ENCODE measurements at places on chromosomes 1 and 21.

DNA sequence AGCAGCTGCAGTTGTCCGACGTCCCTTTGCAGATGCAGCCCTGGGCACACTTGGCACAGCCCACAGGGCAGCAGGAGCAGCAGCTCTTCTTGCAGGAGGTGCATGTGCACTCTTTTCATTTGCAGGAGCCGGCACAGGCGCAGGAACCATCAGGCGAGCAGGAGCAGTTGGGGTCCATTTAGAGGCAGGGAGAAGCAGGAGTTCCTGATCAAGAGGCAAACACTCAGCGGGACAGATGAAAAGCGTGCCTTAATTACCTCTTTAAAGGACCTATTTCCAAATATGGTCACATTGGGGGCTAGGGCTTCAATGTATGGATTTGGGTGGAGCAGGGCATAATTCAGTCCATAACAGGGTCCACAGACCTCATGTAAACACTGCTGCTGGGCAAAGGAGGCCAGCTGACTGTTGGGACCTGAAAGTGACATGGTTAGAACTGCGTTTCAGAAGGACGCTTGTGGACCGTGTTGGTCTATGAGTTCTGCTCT is 4.3 kb upstream of the CPLANE2 start:
- DNase-seq, result no peak

- no peak for DNase-seq
Observed at GRCh38 chr1:53376742-53377437, 49.0 kb upstream of the LRP8 start.

GRCh38 chr21:34881421-34881820 is 167.7 kb downstream of the RUNX1 start:
- DNase-seq, result no peak

GRCh38 chr1:208090388-208091301 is 153.5 kb downstream of the PLXNA2 start:
- no peak for DNase-seq

DNA sequence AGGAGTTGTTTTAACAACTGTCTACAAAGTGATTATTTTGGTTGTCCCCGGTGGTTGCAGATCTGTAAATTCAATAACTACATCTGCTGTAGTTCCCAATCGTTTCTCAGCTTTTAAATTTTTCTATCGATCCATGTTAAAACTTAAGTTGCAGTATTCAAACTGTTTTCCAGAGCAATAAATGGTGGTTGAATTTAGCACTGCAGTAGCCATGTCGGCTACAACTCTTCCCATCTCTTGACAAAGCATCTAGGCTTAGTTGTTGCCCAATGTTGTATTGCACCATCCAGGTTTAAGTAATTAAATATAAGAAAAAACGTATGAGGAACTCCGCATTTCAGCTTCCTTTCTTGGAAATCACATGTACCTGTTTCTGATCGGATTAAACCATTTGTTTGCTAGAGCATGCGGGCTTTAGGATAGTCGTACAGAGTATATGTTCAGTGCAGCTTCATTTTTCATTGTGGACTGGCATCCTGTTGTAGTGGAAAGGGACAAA is 996 bp downstream of the CNIH4 start:
- DNase-seq, result no peak

GRCh38 chr1:81899214-81899821 is 98.6 kb downstream of the ADGRL2 start:
- no peak for DNase-seq

DNA sequence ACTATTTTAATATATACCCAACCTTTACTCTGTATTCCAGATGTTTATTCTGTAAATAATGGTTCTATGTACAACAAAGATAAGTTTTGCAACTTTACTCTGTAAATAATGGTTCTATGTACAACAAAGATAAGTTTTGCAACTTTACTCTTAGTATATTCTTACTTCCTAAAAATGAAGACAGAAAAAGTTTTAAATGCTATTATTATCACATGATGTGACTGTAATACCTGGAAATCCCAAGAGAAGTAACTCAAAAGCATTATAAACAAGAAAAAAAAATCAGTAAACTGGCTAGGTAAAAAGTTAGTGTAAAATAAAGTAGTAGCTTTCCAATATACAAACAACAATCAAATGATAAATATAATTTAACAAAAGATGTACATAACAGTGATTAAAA is 18.5 kb upstream of the EXO1 start:
- DNase-seq, result no peak

GRCh38 chr1:155598842-155599331 is 11.1 kb upstream of the MSTO1 start:
- no peak for DNase-seq

DNA sequence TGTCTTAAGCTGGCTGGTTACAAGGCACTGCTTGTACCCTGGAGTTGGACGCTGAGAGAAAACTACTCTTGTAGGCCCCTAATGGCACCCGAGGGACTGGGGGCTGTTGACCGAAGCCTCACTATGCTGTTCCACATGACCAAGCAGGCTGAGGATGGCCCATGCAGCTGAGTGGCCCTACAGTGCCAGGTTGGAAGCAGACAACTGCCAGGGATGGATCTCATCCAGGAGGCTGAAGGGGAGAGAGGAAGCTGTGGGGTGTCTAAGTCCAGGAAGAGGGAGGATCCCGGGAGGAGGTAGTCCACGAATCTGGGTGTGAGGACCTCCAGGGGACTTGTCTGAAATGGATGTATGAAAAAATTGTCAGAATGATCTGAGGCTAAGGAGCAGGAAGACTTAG is 45.8 kb downstream of the FOXD2 start:
- no peak for DNase-seq

GRCh38 chr1:62012836-62013235 is 181.8 kb upstream of the L1TD1 start:
- DNase-seq, result no peak

DNA sequence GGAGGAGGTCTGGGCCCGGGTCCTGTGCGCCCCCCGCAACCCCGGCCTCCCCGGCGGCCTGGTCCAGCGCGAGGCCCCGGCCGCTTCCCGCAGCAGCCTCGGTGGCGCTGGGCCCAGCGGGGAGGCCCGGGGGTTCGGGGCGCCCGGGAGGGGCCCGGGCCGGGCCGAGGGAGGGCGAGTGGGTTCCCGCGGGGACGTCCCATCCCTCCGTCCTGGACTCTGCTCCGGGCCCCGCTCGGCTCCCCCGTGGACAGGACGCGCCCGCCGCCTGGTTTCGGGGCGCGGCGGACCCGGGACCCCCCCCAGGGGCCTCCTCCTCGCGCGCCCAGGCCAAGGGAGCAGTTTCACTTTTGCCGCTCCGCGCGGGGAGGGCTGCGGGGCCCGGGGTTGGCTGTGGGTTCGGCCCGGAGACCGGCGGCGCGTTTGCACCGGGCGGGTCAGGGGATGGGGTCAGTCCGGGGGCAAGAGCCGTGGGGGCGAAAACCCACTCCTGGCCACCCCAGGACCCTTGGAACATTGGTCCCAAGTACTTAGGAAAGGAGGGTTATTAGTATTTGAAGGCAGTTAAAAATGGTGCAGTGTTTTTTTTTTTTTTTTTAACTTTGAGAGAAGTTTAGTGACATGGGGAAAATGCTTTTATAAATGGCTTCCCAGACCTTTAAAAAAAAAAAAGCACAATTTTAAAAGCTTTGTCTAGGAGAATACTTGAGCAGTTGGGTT is 677 bp downstream of the AGPAT3 start:
- DNase-seq, result peak; percentile 39

GRCh38 chr1:30327370-30328099 is 395.9 kb downstream of the MATN1 start:
- DNase-seq, result no peak

- no peak for DNase-seq
Observed at GRCh38 chr1:194485432-194485831, 1299.0 kb upstream of the B3GALT2 start.

DNA sequence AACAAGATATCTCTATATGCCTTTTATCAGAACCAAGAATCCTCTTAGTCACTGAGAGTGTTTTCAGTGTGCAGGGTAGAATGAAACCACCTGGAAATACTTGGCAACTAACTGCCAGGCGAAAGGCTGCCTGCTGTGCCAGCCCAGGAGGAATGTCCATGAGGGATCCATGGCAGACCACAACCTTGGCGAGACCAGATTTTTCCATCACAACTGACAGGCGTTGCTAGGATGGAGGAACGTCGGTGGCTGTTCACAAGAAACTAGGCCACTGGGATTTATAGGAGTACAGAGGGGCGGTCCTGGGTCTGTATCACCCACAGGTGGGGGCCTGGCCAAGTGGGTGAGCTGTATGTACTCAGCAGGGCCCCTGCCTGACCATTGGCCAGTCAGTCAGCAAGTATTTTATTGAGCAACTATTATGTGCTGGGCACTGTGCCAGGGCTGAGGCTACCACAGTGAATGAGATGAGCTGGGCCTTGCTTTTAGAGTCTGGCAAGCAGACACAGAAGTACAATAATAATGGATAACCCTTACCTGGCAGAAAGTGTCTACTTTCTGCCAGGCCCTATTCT is 199.4 kb downstream of the FOXD2 start:
- no peak for DNase-seq

GRCh38 chr21:35095859-35096291 is 46.8 kb upstream of the RUNX1 start:
- no peak for DNase-seq

GRCh38 chr1:225875044-225875815 is 7.0 kb downstream of the TMEM63A start:
- DNase-seq, result no peak

GRCh38 chr1:98947071-98947470 is 57.6 kb downstream of the PLPPR5 start:
- DNase-seq, result no peak

DNA sequence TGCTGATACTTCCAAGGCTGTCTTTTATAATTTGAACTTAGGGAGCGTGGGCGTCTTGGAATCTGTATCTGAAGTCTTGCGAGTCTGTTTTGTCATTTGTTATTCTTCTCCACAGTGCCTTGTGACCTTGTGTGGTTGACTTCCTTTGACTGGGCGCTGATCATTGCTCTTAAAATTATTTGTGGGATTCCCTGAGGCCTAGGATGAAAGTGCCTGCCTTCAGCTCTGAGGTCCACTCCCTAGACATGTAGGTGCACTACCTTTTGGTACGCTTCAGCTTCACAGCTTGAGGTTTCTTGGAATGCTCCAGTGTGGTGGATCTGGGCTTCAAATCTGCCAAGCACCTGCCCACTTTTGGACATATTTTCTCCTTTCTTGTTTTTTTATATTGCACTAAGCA is 50.2 kb upstream of the IGSF5 start:
- no peak for DNase-seq

DNA sequence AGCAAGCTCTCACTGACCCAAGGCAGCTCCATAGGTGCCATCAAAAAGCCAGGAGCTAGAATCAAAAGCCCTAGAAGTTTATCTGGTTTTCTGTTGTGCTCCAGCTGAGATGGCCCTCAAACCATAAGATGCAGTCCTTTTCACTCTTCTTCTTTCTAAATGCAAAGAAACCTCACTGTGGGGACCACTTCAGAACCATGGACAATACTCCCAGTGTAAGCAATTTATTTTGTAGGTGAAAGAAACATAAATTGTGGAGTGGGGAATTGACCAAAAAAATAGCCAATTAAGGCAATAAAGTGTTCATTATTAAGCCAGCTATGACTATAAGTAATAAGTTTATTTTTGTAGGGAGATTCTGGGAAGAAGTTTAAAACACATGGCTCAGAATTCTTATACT is 1399.9 kb downstream of the PLA2G4A start:
- no peak for DNase-seq

GRCh38 chr1:236484310-236484971 is 39.3 kb upstream of the LGALS8 start:
- DNase-seq, result no peak

DNA sequence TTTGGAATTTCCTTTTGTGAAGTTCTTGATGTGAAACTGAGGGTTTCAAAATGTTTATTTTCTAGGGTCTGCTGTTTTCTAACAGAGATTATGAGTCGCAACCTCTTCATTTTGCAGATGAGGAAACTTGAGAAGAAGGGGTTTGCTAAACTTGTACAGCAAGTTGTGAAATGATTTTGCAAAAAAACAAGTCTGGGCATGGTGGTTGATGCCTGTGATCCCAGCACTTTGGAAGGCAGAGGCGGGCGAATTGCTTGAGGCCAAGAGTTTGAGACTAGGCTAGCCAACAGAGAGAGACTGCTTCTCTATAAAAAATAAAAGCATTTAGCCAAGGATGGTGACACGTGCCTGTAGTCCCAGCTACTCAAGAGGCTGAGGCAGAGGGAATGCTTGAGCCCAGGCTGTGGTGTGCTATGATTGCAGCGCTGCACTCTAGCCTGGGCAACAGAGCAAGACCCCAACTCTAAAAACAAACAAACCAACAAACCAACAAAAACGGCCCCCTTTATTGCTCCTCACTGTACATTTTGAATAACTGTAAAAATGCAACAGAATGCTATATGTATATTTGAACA is 9.9 kb downstream of the TRIM67 start:
- DNase-seq, result no peak

- no peak for DNase-seq
Observed at GRCh38 chr1:228430243-228430642, 13.6 kb upstream of the TRIM17 start.

DNA sequence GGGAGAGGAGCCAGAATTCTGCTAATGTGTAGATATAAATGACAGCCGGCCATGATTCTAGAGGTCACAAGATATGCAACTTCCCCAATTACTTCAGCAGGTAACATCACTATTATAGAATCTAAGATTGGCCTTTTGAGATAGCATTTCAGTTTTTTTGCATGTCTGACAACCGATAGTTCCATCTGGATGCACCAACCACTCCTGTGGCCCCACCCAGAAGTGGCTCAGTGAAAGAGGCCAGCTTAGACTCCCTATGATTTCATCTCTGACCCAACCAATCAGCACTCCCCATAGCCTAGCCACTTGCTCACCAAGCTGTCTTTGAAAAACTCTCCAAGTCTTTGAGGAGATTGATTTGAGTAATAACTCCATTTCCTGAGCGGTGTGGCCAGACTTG is 30.3 kb upstream of the NUF2 start:
- DNase-seq, result no peak

DNA sequence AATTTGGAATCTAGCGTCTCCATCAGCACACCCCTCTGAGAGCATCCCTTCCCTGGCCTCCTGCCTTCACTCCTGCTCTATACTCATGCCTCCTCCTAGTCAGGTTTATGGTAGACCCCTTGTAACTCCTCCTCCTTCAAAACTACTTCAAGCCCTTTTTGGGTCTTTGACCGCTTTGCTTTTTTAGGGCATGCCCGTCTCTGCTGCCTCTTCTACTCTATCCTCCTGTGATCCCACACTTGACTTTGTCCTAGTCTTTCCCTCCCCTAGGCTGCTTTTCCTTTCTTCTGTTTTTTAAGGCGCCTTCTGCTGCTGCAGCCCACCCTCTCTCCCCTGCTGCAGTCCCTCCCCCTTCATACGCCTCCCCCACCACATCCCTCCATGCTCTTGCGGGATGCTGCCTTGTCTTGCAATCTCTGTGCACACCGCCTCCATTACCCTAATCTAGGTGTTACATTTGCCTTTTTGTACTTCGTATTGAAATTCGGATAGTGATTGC is 1.5 kb downstream of the SNX27 start:
- DNase-seq, result no peak

GRCh38 chr1:177571485-177572076 is 398.3 kb downstream of the SEC16B start:
- DNase-seq, result no peak

GRCh38 chr1:206931709-206932108 is 10.0 kb upstream of the FCMR start:
- DNase-seq, result no peak

- no peak for DNase-seq
Observed at GRCh38 chr1:172940174-172940855, 110.4 kb downstream of the TNFSF18 start.

- DNase-seq, result no peak
Observed at GRCh38 chr1:240522122-240522822, 89.7 kb downstream of the GREM2 start.

Measured in CD4-positive, alpha-beta T cell treated with Interleukin-4 for 4 hours (primary cell).